Stimulated activated naive CD4-positive, alpha-beta T cell (primary cell): ENCODE measurements at places on chromosomes 13 and 19.

GRCh38 chr13:111429064-111429558 lies 108.7 kb downstream of the TEX29 start:
- DNase-seq: peak; percentile 20

DNA sequence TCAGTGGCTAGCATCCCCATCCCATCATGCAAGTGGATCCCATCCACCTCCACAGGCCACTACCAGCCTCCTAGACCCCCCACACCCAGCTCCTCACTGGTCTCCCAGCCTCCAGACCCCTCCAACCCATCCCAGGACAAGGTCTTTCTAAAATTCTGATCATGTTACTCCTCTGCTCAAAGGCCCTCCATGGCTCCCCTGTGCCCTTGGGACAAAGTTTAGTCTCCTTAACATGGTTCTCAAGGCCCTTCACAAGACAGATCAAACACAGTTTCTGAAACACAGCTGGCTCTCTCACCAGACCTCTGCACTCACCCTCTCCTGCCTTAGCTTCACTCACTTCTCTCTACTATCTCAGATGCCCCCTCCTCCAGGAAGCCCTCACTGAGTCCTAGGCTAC lies 9.3 kb downstream of the CEACAM19 start:
- DNase-seq: no peak

DNA sequence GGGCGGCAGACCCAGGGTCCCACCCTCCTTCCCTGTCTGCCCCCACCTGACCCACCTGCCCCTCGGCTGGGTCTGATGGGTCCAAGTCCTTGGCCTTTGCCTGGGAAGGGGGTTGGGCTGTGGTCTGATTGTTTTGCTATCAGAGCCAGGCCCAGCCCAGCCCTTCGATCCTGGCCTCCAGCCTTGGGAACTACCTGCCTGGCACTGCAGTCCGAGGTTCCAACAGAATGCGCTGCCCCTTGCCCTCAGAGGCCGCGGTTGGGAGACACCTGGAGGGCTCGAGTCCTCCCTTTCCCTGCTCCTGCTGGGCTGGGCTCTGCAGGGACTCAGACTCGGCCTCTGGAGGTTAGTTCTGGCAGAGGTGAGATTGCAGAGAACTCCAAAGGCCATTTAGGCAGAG lies 1.6 kb downstream of the CCL25 start:
- no peak for DNase-seq

- peak; percentile 54 for DNase-seq
Measured at GRCh38 chr19:1038978-1039645, 795 bp upstream of the ABCA7 start.

- DNase-seq: peak; percentile 32
Measured at GRCh38 chr13:22082437-22083100, 411.7 kb downstream of the FGF9 start.

- DNase-seq: no peak
Measured at GRCh38 chr13:23701636-23702035, 131.4 kb downstream of the TNFRSF19 start.

DNA sequence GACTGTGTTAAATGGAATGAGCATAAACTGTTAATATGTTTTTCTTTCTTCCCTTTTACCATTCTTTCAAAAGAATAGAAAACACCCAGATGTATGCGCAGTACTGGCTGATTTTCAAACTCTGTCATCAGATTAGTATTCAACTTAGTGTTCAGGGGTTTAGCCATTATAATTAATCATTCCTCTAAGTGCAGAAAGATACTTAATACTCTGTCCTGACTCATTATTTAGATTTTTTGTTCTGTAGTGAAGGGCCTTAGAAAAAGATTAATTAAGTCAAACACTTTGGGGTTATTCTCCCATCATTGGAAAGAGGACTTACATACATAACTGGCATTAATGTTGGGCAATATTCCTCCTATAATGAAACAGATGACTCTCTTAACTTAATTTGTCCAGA lies 1316.7 kb upstream of the SLC10A2 start:
- DNase-seq: no peak

DNA sequence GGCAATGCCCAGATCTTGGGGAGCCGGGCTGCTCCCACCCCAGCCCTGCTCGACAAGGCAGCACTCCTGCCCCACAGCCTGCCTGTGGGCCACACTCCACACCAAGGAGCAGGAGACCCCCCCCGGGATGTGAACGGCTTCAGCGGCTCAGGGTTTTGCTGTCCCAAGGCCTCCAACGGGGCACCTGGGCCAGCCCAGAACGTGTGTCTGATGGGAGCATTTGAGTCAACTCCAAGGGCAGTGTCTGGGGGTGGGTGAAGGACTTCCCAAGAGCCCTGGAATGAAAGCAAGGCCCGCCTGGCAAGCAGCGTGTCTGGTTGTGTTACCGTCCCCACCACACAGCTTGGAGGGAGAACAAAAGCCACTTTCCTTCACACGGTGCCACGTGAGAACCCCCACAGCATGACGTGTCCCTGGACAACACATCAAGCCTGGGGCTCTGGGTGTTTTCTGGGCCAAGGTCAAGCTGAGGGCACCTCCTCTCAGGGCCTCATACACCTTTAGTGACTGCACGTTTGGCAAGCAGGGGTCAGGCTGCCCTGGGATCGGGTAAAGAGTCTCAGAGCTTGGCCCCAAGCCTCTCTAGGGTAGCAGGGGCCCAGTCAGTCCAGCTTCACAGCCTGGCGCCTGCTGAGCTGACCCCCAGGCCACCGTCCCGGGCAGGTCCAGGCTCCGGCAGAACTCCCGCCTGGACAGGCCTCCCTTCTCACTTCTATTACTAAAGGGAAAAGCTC lies 6.0 kb downstream of the C13orf46 start:
- no peak for DNase-seq

GRCh38 chr19:6402837-6403608 lies 10.1 kb upstream of the GTF2F1 start:
- DNase-seq: no peak

- no peak for DNase-seq
Measured at GRCh38 chr19:5091018-5091683, 122.2 kb downstream of the KDM4B start.

DNA sequence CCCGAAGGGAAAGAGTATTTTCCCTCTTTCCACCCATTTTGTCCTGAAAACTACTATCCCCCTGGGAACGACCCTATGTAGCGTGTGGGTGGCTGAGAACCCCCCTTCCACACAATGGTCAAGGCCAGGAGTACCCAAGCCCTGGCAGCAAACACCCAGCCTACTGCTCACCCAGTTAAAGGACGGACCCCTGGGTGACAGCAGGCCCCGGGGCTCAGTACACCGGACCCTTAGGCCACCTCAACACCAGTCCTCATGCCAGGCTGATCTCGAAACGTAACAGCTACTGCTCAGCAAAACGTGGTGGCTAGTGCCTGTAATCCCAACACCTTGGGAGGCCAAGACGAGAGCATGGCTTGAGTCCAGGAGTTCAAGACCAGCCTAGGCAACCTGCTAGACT lies 1.4 kb downstream of the ANKRD27 start:
- DNase-seq: no peak

- DNase-seq: no peak
Measured at GRCh38 chr13:91331047-91331915, 16.2 kb upstream of the MIR17HG start.

- no peak for DNase-seq
Measured at GRCh38 chr13:29319451-29319850, 276.0 kb downstream of the SLC7A1 start.

- no peak for DNase-seq
Measured at GRCh38 chr13:26951581-26952177, 191.1 kb upstream of the GPR12 start.

GRCh38 chr13:36914648-36915047 lies 5.4 kb downstream of the SMAD9 start:
- no peak for DNase-seq

- no peak for DNase-seq
Measured at GRCh38 chr19:16203256-16204004, 5.7 kb downstream of the AP1M1 start.

DNA sequence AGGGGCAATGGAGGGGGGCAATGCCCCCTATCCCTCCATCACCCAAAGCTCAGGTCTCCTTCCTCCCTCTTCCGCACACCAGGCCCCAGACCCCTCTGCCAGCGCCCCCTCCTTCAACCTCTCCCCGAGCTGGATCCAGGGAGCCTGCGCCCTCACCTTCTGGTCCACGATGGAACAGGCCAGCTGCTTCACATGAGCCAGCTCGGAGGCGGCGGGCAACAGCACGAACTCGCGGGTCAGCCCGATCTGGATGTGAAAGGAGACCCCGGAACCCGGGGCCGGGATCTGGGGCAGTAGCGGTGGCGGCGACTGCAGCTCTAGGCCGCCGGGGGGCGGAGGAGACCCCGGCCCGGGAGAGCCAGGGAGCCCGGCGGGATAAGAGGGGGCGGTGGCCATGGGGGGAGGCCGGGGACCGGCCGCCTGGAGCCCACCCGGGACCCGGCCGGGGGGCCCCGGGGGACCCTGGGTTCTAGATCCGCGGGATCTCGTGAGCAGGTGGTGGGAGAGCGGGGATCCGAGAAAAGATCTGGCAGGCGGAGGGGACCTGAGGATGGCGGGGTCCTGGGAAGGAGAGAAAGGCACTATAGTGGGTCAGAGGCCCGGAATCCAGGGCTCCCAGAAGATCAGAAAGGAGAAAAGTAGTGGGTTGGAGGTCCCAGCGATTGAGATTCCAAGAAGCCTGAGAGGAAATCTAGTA lies 791 bp downstream of the PRKD2 start:
- DNase-seq: no peak

DNA sequence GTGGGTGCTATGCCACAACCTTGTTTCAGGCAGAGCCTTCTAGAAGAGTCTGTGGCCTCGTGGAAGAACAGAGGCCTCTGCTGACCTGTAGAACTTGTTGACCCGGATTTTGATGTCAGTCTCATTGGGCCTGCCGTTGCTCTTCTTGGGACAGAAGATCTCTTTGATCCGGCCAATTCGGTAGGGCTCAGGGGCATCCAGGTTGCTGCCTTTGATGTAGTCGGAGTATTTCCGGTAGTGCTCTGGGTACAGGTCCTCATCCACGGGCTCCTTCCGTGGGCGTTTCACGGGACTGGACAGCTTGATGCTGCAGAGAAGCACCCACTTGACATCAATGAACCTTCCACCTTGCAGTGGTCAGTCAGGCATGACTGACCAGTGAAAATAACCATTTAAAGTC lies 24.0 kb upstream of the EIF3G start:
- DNase-seq: no peak

DNA sequence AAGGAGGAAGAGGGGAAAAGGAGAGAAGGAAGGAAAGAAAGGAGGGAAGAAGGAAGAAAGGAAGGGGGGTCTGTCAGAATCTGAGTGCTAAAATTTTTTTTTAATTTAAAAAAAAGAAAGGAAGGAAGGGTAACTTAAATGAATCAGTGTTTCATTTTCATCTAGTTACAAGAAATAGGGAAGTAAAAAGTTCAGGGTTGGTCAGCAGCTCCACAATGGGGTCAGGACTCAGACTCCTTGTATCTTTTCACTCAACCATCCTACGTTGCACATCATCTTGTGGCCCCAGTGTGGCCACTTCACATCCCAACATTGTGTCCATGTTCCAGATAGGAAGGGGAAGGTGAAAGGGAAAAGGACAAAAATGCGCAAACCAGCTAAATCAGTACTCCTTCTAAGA lies 14.3 kb upstream of the FNDC3A start:
- DNase-seq: no peak

GRCh38 chr13:36414461-36414860 lies 17.8 kb upstream of the CCNA1 start:
- no peak for DNase-seq

GRCh38 chr13:59464926-59465325 lies 698.8 kb downstream of the DIAPH3 start:
- no peak for DNase-seq

DNA sequence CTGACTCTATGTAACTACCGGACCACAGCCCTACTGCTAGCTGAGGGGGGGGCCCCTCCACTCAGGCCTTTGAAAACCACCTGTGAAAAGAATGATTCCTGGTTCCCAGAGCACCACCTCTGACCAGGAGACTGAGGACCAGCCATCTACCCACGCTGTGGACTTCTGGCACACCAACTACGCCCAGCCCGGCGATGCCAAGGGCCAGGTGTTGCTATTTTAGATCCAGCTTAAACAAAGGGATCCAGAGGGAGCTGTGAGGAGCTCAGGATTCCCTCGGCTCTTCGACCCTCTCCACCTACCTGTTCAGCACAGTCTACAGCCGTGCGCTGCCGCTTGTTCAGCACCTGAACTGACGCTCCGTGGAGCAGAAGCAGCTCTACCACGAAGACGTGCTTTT lies 23.0 kb downstream of the PDCD5 start:
- no peak for DNase-seq

- peak; percentile 51 for DNase-seq
Measured at GRCh38 chr19:49363268-49364082, at the start of gene DKKL1. Gene DKKL1, plus strand, starts transcription at chr19:49363877. Its CDS starts 122 bp downstream, at chr19:49363999.

DNA sequence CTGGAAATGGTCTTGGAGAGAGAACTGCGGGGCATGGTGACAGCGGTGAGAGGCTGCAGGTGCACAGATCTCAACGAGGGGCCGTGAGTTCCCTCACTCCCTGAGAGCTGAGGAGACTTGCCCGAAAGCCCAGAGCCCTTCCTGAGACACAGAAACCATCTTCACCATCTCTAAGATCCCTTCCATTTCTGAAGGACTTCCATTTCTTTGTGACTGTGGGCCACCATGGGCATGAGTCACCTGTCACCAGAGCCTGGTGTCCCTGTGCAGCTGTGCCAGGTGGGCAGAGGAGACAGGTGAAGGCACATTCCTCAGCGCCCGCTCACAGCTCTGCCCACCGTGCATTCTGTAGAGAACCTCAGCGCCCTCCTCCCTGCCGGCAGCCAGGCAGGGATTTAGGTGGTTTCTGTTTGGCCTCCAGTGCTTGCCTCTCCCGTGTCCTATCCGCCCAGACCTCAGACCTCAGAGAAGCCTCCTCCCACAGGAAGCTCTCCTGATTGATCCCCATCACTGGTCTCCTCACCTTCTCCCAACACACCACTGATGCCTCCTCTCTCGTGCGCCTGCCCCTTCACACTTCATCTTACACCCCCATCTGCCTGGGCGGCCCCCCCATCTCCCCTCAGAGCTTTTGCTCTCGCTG lies 24.2 kb downstream of the SH3GL1 start:
- DNase-seq: no peak

DNA sequence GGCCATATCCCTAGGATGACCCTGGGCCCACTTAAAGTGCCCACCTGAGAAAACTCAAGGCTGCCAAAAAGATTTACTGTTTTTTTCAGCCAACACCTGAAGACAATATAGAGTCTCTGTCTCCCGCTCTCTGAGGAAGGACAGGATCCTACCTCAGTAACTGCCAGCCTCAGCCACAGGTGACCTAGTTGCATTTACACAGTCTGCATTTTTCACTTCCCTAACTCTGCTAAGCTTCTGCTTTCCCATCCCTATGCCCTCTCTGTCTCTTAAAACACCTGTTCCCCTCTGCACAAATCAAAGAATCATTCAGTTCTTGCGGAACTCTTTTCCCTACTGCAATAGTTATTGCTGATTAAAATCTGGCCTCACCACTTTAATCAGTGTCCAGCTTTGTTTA lies 609.5 kb downstream of the UQCRFS1 start:
- no peak for DNase-seq

- no peak for DNase-seq
Measured at GRCh38 chr13:85985797-85986196, 186.6 kb upstream of the SLITRK6 start.
